Stimulated activated CD4-positive, alpha-beta T cell treated with anti-CD3 and anti-CD28 coated beads, Interleukin-2, amount 100 ng/mL, for 4 hours (primary cell): ENCODE measurements at places on chromosomes 16 and 17.

- DNase-seq: peak; percentile 27
These were observed 532 bp downstream of the ARRB2 start for GRCh38 chr17:4710693-4711634.

GRCh38 chr17:42784811-42785592, 4.6 kb downstream of the WNK4 start:
- DNase-seq: peak; percentile 26

DNA sequence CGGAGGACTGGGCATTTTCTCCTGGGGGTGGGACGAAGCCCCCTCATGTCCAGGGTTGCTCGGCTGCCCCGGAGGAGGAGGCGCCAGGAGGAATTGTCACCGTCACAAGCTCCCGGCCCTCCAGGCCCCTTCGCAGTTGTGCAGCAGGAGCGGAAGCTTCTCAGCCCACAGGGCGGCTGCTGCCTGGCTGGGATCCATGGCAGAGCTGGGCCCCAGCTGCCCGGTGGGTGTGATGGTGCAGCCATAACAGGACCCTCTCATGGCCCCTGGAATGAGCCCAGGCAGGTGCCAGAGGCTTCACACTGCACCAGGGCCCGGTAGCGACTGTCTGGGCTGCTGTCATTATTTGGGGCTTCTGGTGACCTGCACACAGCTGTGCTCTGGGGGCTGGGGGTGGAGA, 54.9 kb upstream of the GNG13 start:
- DNase-seq: no peak

- DNase-seq: no peak
These were observed 154.5 kb downstream of the LAT start for GRCh38 chr16:29139261-29139802.

- no peak for DNase-seq
These were observed 548.8 kb upstream of the SALL1 start for GRCh38 chr16:51699686-51700396.

GRCh38 chr16:3142770-3143169, 7.9 kb downstream of the ZNF213 start:
- no peak for DNase-seq

DNA sequence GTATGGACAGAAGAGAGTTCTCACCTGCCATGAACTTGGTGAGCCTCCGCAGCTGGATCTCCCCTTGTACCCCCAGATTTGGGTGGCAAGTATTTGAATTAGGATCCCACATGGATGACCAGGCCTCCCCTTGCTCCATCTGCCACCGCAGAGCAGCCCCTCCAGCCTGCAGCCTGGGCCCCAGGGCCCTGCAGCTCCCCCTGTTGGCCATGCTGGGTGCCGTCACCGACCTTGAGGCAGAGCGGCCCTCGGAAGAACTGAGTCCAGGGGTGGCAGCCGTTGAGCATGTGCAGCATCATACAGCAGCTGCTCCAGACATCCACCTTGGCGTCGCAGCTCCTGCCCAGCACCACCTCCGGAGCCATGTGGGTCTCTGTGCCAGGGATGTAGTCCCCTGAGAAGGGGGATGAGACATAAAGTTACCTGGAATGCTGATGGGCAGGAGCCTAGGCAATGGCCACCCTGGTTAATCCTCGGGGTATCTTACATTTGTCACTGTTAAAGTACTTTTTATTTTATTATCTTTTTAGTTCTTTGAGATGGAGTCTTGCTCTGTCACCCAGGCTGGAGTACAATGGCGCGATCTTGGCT, 9.0 kb upstream of the SPATA32 start:
- DNase-seq: no peak

GRCh38 chr16:65309354-65309753, 187.5 kb upstream of the CDH11 start:
- no peak for DNase-seq
